ENCODE measurements at places on chromosomes 7 and 10. TPM values are rescaled to one million over a fixed set of nuclear protein-coding genes. Genes with fewer than 3 reads are reported as not detected.
A peak's percentile ranks its signal among the peaks of the same experiment; 100 is the strongest.

Gene GOLGA7B
- 1.0 TPM for total RNA-seq

Gene CYP2C8
- 0.92 TPM for total RNA-seq

Gene LRMDA
- 29.9 TPM for total RNA-seq

Gene NME8
- not detected for total RNA-seq

Gene FXYD4
- total RNA-seq: not detected

Gene SAP25
- total RNA-seq: 10.6 TPM

- H3K36me3 ChIP-seq: no peaks in the 10 kb centered on the region
- no peaks in the 10 kb centered on the region for H3K27me3 ChIP-seq
- no peak overlapping the region for H3K4me3 ChIP-seq
These were observed 38.3 kb downstream of the LRRC72 start for GRCh38 chr7:16564909-16565426.

DNA sequence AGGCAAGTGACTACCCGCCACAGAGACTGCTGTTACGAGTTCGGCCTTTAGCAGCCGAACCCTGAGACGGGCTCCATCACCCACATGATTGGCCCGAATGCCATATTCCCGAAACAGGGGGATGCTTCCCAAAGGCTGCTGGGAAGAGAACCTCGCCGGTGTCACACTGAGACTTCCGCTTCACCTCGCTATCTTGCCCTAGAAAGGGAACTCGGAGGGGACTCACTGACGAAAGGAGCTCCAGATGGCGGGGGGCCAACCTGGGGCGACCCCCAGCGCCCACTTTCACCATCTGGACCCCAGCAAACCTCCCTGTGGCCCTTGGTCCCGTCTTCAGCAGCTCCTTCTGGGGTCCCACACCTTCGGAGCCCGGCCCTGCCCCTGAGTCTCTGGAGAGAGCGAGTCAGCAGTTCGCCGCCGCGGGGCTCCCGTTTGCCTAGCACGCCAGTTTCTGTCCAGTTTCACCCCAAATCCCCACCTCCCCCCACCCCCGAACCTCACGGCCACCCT lies 529 bp downstream of the HPS1 start:
- peak overlapping the region; percentile 73 for H3K4me3 ChIP-seq
- H3K36me3 ChIP-seq: peaks cover 33% of the 10 kb centered on the region
- H3K4me1 ChIP-seq: peaks cover 20% of the 10 kb centered on the region

GRCh38 chr10:61183967-61184366 lies 240.0 kb upstream of the RHOBTB1 start:
- H3K27me3 ChIP-seq: no peaks in the 10 kb centered on the region
- no peak overlapping the region for H3K4me3 ChIP-seq
- no peak for DNase-seq
- H3K27ac ChIP-seq: no peak overlapping the region

DNA sequence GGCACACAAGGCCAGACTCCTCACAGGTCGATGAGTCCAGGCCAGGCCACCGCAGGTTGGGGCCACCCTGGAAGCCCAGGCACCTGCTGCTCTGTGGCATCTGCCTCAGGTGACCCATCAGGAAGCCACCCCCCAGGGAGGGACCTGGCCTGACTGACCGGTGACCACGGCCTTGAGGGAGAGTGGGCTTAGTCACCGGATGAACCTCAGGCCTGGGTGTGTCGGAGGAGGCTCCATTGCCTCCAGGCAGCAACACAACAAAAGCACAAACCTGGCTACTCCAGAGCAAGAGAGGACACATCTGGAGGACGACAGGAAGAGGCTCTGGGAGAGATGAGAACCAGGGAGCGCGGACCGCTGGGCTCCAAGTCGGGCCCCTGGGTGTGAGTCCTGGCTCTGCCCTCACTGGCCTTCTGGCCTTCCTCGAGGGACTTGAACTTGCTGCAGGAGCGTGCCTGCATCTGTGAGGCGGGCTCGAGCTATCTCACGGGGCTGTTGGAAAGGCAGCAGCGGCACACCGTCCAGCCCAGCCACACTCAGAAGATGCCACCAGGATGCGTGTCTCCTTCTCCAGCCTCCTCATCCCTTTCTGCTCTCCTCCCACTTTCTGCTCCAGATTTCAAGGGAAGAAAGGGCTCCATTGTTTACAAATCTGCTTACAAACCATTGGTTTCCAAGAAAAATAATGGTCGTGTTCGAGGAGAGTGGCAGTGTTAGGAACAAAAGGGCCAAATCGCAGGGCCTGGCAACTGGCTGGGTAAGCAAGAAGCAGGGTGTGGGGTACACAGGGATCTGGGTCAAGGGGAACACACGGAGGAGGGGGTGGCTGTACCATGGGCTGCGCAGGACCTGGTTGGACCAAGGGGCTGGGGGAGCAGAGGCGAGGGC lies 152.9 kb downstream of the ADAM12 start:
- H3K27me3 ChIP-seq: peaks cover 10% of the 10 kb centered on the region
- H3K36me3 ChIP-seq: no peaks in the 10 kb centered on the region
- no peak overlapping the region for H3K4me3 ChIP-seq

- H3K36me3 ChIP-seq: no peaks in the 10 kb centered on the region
- H3K27ac ChIP-seq: no peak overlapping the region
- no peak for DNase-seq
- no peak overlapping the region for H3K4me3 ChIP-seq
These were observed 73.7 kb downstream of the MYL10 start for GRCh38 chr7:101555269-101555920.

- H3K36me3 ChIP-seq: no peaks in the 10 kb centered on the region
- DNase-seq: no peak
- H3K4me1 ChIP-seq: peaks cover 3% of the 10 kb centered on the region
- H3K4me3 ChIP-seq: no peak overlapping the region
These were observed 3.6 kb downstream of the NXPH1 start for GRCh38 chr7:8436965-8437364.

DNA sequence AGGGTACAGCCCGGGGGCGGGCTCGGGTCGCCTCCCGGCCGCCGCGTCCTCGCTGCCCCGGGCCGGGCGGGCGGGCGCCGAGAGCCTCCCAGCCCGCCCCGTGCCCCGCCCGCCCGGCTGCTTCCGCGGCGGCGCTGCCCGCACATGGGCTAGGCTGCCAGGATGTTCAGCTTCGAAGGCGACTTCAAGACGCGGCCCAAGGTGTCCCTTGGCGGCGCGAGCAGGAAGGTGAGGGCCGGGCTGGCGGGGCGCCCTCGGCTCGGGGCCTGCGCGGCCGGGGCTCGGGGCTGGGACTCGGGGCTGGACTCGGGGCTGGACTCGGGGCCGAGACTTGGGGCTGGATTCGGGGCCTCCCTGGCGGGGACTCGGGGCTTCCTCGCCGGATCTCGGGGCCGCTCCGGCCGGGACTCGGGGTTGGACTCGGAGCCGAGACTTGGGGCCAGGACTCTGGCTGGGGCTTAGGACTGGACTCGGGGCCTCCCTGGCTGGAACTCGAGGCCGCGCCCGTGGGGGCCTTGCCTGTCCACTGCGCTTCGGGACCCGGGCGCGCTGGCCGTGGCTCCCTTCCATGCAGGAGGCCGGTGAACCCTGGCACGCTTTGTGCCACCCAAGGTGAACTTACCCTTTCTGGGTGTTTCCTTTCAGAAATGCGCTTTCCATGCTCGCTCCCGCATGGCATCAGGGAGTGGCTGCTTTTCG lies 534 bp downstream of the UBE3C start:
- H3K36me3 ChIP-seq: peaks cover 12% of the 10 kb centered on the region
- peak overlapping the region; percentile 84 for H3K4me3 ChIP-seq
- DNase-seq: peak; percentile 77
- no peaks in the 10 kb centered on the region for H3K27me3 ChIP-seq
- H3K27ac ChIP-seq: peak overlapping the region; percentile 90
- H3K4me1 ChIP-seq: peaks cover 34% of the 10 kb centered on the region

GRCh38 chr10:112394475-112394875 lies 20.6 kb downstream of the ACSL5 start:
- no peak overlapping the region for H3K4me3 ChIP-seq
- no peaks in the 10 kb centered on the region for H3K27me3 ChIP-seq
- peak overlapping the region; percentile 53 for H3K27ac ChIP-seq

DNA sequence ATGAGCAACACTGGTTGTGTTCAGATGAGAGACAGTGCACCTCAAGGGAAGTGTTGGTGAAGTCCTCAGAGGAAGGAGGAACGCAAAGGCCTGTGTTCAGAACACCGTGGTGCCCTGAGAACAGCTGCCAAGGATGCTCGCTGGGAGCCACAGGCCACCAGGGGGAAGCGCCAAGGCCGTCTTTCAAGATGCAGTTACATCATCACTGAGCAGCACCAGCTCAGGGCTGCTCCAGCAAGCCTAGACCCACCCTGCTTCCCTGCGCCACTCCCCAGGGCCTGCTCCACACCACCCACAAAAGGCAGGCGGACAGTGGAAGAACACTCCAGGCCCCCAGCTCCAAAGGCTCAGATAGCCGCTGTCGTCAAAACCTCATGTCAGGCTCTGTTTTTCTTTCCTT lies 378.8 kb downstream of the DPP6 start:
- H3K27me3 ChIP-seq: no peaks in the 10 kb centered on the region
- H3K36me3 ChIP-seq: no peaks in the 10 kb centered on the region
- H3K4me1 ChIP-seq: no peaks in the 10 kb centered on the region
- no peak for DNase-seq
- H3K27ac ChIP-seq: no peak overlapping the region
- no peak overlapping the region for H3K4me3 ChIP-seq

GRCh38 chr10:124020981-124021815 lies 72.2 kb downstream of the CHST15 start:
- peaks cover 29% of the 10 kb centered on the region for H3K36me3 ChIP-seq
- H3K27me3 ChIP-seq: no peaks in the 10 kb centered on the region
- DNase-seq: no peak
- H3K4me1 ChIP-seq: peaks cover 6% of the 10 kb centered on the region
- H3K4me3 ChIP-seq: no peak overlapping the region
- H3K27ac ChIP-seq: no peak overlapping the region

DNA sequence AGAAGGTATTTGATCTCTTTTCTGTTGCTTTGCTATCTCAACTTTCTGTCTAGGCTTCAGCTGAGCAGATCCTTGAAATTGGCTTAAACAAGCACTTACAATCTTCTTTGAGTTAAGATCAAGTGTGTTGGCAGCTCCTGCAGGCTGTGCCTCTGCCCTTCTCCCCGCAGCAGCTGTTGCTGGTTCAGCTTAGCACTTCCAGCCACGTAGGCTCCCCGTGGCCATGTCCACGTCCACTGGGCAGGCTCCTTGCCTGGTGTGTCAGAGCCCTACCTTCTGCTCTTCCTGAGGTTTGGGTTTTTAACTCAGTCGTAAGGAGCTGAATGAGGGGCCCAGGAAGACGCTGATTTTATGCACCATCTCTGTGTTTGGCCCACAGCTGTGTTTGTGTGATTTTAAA lies 47.2 kb downstream of the CAMK1D start:
- H3K36me3 ChIP-seq: no peaks in the 10 kb centered on the region
- peaks cover 4% of the 10 kb centered on the region for H3K4me1 ChIP-seq
- H3K27me3 ChIP-seq: no peaks in the 10 kb centered on the region
- H3K4me3 ChIP-seq: no peak overlapping the region
- DNase-seq: peak; percentile 53

GRCh38 chr10:78520737-78521430 lies 487.2 kb downstream of the RPS24 start:
- no peaks in the 10 kb centered on the region for H3K27me3 ChIP-seq
- no peak overlapping the region for H3K4me3 ChIP-seq
- no peak for DNase-seq
- no peaks in the 10 kb centered on the region for H3K4me1 ChIP-seq

- H3K36me3 ChIP-seq: no peaks in the 10 kb centered on the region
- peak overlapping the region; percentile 40 for H3K4me3 ChIP-seq
- H3K27ac ChIP-seq: no peak overlapping the region
- no peak for DNase-seq
- peaks cover 18% of the 10 kb centered on the region for H3K27me3 ChIP-seq
These were observed 639 bp downstream of the DYDC2 start for GRCh38 chr10:80356989-80357850.

GRCh38 chr10:121618906-121619305 lies 20.7 kb upstream of the FGFR2 start:
- no peaks in the 10 kb centered on the region for H3K27me3 ChIP-seq
- no peak for DNase-seq
- no peak overlapping the region for H3K27ac ChIP-seq
- H3K36me3 ChIP-seq: no peaks in the 10 kb centered on the region
- H3K4me3 ChIP-seq: no peak overlapping the region

- no peak overlapping the region for H3K27ac ChIP-seq
- no peaks in the 10 kb centered on the region for H3K36me3 ChIP-seq
- DNase-seq: no peak
- no peak overlapping the region for H3K4me3 ChIP-seq
- H3K4me1 ChIP-seq: no peaks in the 10 kb centered on the region
- H3K27me3 ChIP-seq: no peaks in the 10 kb centered on the region
These were observed 34.2 kb upstream of the LAMB1 start for GRCh38 chr7:108037140-108037539.

- H3K27ac ChIP-seq: peak overlapping the region; percentile 88
- no peaks in the 10 kb centered on the region for H3K27me3 ChIP-seq
- H3K4me1 ChIP-seq: peaks cover 38% of the 10 kb centered on the region
These were observed 1.2 kb downstream of the MCU start for GRCh38 chr10:72692994-72693781.

GRCh38 chr10:60722623-60723022 lies 55.7 kb upstream of the CDK1 start:
- no peak for DNase-seq
- no peaks in the 10 kb centered on the region for H3K36me3 ChIP-seq
- H3K27me3 ChIP-seq: peaks cover 3% of the 10 kb centered on the region
- H3K4me3 ChIP-seq: no peak overlapping the region
- H3K27ac ChIP-seq: no peak overlapping the region
- H3K4me1 ChIP-seq: no peaks in the 10 kb centered on the region

DNA sequence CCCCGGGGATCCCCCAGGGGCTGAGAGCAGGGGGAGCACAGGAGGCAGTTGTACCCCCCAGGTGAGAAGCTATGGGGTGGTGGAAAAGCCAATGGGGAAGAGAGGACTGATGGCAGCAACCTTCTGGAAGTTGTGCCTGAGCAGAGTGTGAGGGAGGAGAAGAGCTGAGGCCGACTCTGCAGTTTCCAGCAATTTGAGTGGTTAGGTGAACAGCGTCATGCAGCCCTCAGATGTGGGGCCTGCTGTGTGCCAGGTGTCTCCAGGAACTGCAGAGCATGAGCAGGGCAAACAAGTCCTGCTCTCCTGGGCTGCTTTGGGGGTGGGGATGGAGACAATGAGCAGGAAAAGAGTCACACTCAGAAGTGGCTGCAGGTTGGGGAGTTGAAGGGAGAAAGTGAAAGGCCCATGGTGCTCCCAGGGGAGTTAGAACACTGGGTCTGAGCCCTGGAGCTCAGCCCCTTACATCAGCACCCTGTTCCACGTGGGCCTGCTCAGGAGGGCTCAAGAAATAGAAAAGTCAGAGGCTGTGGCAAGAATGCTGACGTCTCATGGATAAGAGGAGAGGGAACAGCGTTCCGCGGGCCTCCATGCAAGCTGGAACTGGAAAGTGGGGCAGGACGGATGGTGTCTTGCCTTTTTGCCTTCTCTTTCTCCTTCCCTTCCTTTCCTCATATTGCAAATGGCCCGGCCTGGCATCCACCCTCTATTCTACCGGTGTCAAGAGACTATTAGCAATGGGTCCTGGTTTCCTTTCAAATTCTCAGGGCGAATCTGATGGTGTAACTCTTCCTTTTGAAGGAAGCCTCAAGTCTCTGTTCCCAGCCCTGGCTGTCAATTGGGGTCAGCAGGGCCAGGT lies 4.0 kb upstream of the AFAP1L2 start:
- peaks cover 26% of the 10 kb centered on the region for H3K4me1 ChIP-seq
- H3K36me3 ChIP-seq: no peaks in the 10 kb centered on the region
- H3K27ac ChIP-seq: no peak overlapping the region
- peaks cover 20% of the 10 kb centered on the region for H3K27me3 ChIP-seq
- no peak for DNase-seq

GRCh38 chr10:58140054-58140453 lies 127.6 kb downstream of the IPMK start:
- no peak overlapping the region for H3K27ac ChIP-seq
- H3K27me3 ChIP-seq: no peaks in the 10 kb centered on the region
- H3K4me3 ChIP-seq: no peak overlapping the region
- H3K4me1 ChIP-seq: no peaks in the 10 kb centered on the region
- no peaks in the 10 kb centered on the region for H3K36me3 ChIP-seq
- no peak for DNase-seq

Data from lower lobe of right lung (tissue), 2 donors.